Endodermal cell (in vitro differentiated cells): ENCODE measurements at places on chromosomes 5 and 9. TPM values are rescaled to one million over a fixed set of nuclear protein-coding genes. Genes with fewer than 3 reads are reported as not detected.

ANKRD34B gene
- 0.09 to 0.49 TPM (median 0.42 TPM) in 3 replicates for total RNA-seq

GRCh38 chr5:173581408-173582215 is 34.8 kb downstream of the BOD1 start:
- peak; percentile 94 for DNase-seq

KIF2A gene
- 67.4 and 70.0 TPM in 2 replicates for total RNA-seq

DNA sequence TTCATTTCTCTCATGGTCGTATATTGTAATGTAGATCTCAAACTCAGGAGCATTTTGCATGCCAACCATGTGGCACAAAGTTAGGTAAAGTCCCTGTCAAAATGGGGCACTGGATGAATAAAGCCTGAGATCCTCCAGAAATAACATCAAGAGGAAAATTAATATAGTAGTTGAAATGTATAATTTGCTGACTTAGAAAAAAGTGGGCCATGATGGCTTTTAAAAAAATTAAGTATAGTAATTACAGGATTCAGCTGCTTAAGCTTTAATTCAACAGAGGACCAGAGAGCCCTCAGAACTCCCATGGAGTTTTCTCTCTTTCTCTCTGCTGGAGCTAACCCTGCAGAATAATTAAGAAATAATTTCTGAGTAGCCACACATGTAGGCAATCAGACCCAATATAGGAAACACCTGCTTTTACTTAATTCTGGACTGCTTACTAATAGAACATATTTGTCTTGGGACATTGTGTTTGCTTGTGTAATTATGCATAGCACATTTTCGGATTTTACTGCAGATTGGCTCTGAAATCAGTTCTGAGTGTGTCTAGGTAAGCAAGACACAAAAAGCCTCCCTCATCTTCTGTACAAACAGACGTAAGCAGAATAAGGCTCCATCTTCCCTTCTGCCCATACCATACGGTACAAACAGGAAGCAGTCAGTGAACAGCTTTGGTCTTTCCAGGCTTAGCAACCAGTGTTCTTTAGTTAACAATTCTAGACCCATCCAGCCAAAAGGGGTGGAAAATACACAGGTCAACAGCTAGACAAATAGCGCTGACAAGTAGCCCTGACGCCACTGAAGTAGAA is 26.5 kb upstream of the PCSK1 start:
- DNase-seq = no peak

GRCh38 chr5:179321206-179321987 is 23.9 kb downstream of the ADAMTS2 start:
- no peak for DNase-seq

- DNase-seq = no peak
Observed at GRCh38 chr5:35129921-35130485, 82.3 kb upstream of the AGXT2 start.

GRCh38 chr9:82206946-82207345 is 218.4 kb downstream of the SPATA31D1 start:
- no peak for DNase-seq

DNA sequence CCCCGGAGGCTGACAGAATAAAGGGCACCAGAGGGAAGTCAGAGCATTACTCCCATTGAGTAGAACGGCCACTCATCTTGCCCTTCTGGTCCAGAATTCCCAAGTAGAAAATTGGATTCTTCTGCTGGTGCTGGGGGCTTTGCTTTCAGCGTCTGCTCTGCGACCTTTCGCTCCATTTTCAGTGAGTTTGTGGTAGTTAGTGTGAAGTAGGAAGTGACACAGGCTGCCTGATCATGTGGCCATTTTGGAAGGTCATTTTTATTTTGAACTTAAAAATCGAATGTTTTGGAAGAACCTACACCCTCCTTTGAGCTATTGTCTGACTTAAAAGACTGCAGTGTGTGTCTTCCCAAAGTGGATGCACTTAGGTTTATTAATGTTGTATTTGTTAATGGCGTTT is 56.7 kb upstream of the FAM120AOS start:
- DNase-seq = no peak

MEGF10 gene
- 14.3 and 17.7 TPM in 2 replicates for total RNA-seq

DNA sequence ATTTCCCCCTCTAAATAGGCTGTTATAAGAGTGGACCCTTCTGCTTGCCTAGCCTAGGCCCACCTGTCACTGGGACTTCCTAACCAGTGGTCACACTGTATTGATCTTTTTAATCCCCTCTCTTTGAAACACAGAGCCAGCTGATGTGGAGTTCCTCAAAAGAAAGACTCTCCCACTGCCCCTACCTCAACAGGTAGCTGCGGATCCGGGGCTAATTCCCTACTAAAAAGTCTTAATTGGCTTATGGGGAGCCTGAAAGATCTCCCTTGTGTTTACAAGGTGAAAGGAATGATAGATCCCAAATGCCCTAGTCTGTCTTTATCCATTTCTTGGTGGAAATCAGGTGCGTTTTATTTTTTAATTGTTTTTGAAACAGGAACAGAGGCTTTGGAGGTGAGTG is 2.0 kb downstream of the NEUROG1 start:
- no peak for DNase-seq

MPDZ gene
- 32.8 to 43.0 TPM (median 38.0 TPM) in 3 replicates for total RNA-seq

- no peak for DNase-seq
Observed at GRCh38 chr5:78353520-78353919, 6.9 kb upstream of the SCAMP1 start.

ZBTB6 gene
- 9.3 and 9.4 TPM in 2 replicates for total RNA-seq

GRK6 gene
- 40.8 to 66.8 TPM (median 64.0 TPM) in 3 replicates for total RNA-seq

GRCh38 chr5:1201327-1202025 is at the start of gene SLC6A19:
Gene SLC6A19, plus strand, starts transcription at chr5:1201595. Its CDS starts 56 bp downstream, at chr5:1201651.
- no peak for DNase-seq

DNA sequence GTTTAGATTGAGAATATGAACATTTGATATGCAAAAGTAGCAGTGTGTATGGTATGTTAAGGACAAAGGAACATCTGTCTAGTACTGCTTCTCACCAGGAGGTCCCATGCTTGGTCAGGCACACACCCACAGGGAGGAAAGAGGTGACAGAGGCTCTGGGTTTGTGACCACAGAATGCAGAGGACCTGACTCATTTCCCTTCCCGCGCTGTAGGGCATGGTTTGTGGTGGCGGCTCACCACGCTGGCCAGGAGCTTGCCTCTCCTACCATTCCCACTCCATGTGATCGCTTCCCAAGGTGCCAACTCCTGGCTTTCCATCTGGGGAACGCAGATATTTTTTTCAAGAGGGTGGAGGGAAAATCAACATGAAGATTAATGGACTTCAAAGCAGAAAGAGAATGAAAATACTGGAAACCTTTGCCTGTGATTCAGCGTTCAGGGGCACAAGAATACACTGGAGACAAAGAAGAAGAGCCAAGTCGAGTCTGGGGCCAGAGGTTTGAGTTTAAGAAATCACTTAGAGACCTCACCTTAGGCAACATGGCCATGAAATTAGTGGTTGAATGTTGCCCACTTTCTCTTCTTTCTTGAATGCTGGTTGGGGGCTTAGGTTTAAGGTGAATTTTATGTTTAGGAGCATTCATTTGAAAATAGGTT is 477.8 kb downstream of the CCDC171 start:
- no peak for DNase-seq

DNA sequence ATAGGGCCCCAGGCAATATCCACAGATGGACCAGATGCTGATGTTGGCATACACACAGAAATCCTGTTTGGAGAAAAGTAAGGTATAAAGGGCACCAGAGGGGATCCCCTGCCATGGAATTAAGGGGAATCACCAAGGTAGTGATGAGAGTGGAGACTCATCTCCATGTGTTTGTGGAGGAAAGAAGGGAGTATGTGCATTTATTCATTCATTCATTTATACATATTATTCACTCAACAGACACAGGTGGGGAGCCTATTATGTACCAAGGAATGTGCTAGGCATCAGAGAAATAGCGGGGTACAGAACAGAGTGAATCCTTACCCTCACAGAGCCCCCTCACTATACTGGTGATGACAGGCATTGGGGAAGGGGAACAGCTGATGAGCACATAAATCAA is 116.8 kb upstream of the IL12B start:
- no peak for DNase-seq

DNA sequence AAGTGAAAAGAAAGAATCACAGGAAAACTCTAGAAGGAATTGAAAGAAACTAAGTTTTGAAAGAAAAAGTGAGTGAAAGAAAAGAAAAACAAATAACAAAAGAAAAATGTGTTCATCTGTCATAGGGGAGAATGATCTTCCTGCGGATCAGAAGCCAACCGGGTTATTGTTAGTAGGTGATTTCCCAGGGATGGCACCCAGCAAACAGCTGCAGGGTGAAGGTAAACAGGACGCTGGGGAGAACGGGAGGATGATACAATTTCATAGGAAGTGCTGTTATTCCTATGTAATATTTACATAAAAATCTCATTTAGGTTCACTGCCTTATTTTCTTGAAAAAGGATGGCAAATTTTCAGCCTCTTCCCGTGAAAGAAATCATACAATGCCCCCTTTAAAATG is 72.4 kb upstream of the LHFPL2 start:
- DNase-seq = no peak

ANKRD55 gene
- total RNA-seq = 0.16 and 0.29 TPM in 2 replicates

IFNE gene
- total RNA-seq = 0.89 to 2.0 TPM (median 1.7 TPM) in 3 replicates

DNA sequence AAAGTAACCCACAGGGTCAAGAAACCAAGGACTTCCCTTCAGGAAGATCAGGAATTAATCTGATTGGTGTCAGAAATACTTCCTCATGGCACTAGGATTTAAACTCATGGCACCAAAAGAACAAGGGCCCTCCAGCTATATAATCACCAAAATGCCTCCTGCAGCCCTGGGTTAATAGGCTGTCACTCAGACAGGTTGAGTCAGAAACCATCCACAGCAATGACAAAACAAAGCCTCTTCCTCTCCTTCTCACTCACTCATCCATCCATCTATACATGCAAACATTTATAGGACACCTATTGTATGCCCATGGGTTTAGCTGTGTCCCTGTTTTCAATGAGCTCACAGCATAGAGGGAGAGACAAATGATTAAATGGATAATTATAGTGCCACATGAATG is 62.5 kb upstream of the SPOCK1 start:
- DNase-seq = no peak

GRCh38 chr9:89522261-89522958 is 24.5 kb upstream of the SEMA4D start:
- DNase-seq = no peak

ZNF883 gene
- total RNA-seq = 14.8 and 16.7 TPM in 2 replicates

REEP2 gene
- 16.2 and 17.7 TPM in 2 replicates for total RNA-seq

- DNase-seq = no peak
Observed at GRCh38 chr9:109143881-109144562, 23.0 kb downstream of the FRRS1L start.

DNA sequence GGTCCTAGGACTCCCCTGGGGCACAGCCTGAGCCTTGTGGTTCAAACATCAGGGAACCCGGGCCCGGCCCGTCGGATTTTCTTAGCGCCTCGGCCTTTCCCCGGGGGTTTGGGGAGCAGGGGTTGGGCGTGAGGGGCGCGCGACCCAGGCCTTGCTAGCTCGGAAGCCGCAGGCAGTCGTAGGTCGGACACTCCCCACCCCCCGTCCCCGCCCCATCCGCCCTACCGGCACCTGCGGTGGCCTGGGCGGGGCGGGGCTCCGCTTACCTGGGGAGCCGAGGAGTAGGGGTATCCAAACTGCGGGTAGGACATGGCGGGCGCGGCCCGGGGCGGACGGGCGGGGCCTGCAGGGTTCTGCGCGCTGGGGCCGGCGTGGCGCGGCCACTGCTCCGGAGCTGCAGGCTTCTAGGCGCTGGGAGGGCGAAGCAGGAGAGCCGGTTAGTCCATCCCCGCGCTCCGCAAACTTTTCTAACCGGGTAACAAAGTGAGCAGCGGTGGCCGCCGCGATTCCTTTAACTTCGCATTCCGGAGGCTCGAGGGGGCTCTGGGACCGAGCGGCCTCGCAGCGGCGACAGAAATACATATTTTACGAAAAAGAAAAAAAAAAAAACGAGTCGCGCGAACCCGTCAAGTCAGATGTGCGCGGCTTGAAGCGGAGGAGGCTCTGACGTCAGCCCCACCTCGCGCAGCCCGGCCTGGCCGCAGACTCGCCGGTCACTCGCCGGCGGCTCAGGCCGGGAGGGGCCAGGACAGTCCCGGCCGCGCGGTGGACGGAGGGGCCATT is at the start of gene IRX4:
Gene IRX4 (minus strand): TSS at position 589 of the 783 bp plus-strand sequence. CDS start 278 bp downstream, at position 311.
- peak; percentile 82 for DNase-seq

DNA sequence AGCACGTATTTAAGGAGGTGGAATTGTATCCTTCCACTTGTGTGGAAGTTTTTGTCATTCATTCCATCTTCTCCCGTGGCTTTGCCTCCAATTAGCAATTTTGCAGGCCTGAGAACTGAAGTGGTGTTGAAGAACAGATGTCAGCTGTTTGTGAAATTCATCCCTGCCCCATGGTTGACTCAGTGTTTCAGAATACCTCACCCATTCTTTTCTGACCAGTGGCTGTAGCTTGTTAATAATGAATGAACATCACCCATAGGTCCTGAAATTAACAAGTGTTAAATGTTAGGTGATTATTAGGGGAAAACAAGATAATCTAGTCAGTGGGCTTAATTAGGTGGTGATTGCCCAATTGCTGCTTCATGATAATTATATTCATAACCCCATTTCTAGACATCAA is 11.7 kb downstream of the ZNF462 start:
- no peak for DNase-seq

DNA sequence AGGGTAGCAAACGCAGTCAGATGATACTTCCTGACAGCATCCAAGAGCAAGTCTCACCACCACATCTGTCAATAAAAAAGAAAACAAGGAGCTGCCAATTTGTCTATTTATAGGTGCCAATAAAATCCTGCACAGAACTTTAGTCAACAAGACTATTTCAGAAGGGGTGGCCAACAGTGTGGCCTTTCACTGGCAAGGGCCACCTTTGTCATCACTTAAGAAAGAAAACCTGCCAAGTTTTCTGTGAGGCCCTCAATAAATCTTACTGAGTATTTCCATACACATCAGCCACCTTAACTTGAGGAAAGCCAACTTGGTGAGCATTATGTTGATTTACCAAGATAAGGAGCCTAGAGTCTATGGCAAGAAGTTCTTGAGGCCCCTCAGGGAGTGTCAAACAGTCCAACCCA is 312.3 kb downstream of the ENC1 start:
- DNase-seq = no peak

GRCh38 chr5:89395111-89395510 is 512.1 kb upstream of the MEF2C start:
- DNase-seq = no peak

DNA sequence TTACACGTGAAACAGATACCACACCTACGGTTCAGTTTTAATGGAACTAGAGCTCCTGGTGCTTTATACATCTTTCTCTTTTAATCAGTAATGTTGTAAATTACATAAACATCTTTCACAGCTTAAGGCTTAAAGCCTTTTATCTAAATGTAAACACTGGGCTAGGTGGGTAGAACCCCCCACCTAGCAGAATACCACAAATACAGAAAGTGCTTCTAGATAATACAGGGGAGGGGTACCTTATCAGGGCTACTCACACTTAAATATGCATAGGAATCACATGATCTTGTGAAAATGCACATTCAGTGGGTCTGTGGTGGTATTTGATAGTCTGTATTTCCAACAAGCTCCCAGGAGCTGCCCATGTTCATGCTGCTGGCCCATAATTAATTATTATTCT is 256.4 kb upstream of the TARS1 start:
- no peak for DNase-seq
